Urinary bladder (tissue), 4 donors: ENCODE measurements at places on chromosomes 12 and 14. TPM values are rescaled to one million over a fixed set of nuclear protein-coding genes. Genes with fewer than 3 reads are reported as not detected.

DNA sequence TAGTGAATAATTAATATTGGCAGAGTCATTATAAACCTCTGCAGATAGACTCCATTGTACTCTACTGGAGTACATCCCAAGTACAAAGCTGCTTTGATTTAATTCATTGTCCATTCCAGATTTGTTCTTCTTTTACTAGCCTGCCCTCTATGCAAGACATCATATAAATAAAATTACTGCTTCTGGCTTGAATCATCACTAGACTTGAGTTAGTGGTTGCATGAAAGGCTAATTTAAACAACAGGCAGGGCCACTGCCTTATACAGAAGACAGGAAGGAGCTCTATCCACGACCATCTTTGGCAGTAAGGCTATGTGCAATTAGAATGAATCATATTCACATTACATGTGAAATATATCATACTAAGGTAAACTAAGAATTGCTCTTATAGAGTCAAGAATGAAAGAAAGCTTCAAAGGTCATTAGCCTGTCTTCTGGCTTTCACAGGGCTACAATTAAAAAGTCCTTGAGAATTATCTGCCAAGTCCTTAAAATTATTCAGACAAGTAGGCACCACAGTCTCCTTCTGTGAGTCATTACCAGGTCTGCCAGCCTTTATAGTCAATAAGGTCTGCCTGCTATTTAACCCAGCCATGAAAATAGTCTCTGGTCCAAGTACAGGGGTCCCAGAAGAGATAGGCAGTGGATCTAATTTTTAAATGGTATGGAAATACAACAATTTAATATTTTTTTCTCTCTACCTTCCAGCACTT is 631.8 kb downstream of the TMTC2 start:
- no peak for DNase-seq

- DNase-seq: no peak
These were observed 176.7 kb upstream of the NOS1 start for GRCh38 chr12:117538032-117538690.

GRCh38 chr12:1821805-1822204 is 1.4 kb downstream of the LRTM2 start:
- no peak for DNase-seq

GRCh38 chr14:90858511-90858910 is 42.3 kb upstream of the TTC7B start:
- no peak for DNase-seq

- no peak for DNase-seq
These were observed 321.9 kb downstream of the SYT1 start for GRCh38 chr12:79186506-79186905.

DNA sequence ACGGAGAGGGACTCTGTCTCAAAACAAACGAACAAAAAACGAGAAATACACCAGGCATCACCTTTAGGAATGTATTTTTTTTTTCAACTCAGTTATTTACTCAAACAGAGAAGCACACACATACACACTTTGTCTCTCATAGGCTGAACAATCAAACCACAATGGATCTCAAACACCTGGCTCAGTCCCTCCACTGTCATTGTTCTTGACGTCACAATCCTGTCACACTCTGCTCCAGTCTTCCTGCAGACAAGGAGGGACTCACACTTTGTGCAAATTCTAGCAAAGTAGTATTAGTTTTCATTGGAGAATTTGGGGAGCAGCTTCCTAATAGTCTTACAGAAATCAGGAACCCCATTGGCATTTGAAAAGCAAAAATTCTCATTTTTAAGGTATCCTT is 727.8 kb downstream of the BCL11B start:
- no peak for DNase-seq

GRCh38 chr12:20808521-20808920 is 2.0 kb upstream of the SLCO1B3 start:
- DNase-seq: no peak

- no peak for DNase-seq
These were observed 115.6 kb downstream of the BTG1 start for GRCh38 chr12:92029902-92030586.

CPNE6 gene
- total RNA-seq: 0.58 TPM

TCL1B gene
- not detected for total RNA-seq
